ENCODE measurements at places on chromosomes 2 and 18. TPM values are rescaled to one million over a fixed set of nuclear protein-coding genes. Genes with fewer than 3 reads are reported as not detected.

The CLHC1 gene
- total RNA-seq = 13.9 TPM

The TUBA3E gene
- total RNA-seq = not detected

The PMS1 gene
- 47.3 TPM for total RNA-seq

The KCNK3 gene
- 7.7 TPM for total RNA-seq

The PLGLB2 gene
- 3.4 TPM for total RNA-seq

All from type B pancreatic cell (in vitro differentiated cells).